ENCODE measurements at places on chromosomes 7 and 10. TPM values are rescaled to one million over a fixed set of nuclear protein-coding genes. Genes with fewer than 3 reads are reported as not detected.

Gene ADIRF
- total RNA-seq, result 161 TPM

DNA sequence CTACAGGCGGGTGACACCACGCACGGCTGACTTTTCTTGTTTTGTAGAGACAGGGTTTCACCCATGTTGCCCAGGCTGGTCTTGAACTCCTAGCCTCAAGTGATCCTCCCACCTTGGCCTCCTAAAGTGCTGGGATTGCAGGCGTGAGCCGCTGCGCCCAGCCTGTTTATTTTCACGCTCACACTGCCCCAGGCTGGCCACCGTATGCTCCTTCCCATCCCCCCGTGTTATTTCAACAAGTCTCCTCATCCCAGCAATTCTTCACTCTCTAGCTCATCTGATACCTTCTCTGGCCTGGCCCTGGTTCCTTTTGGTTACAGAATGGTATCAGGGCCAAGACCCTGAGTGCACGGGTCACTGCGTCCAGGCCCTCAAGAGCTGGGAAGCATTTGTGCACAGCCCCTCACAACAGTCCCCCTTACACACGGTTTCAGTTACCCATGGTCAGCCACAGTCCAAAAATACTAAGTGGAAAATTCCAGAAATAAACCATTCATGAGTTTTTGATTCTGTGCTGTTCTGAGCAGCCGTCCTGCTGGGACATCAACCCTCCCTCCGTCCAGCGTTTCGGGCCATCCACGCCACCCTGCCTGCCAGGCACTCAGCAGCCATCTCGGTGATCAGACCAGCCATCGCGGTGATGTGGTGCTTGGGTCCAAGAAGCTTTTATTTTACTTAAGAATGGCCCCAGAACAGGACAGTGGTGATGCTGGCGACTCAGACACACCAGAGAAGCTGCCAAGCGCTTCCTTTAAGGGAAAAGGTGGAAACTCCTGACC is 8.9 kb downstream of the COX19 start:
- no peak for DNase-seq

DNA sequence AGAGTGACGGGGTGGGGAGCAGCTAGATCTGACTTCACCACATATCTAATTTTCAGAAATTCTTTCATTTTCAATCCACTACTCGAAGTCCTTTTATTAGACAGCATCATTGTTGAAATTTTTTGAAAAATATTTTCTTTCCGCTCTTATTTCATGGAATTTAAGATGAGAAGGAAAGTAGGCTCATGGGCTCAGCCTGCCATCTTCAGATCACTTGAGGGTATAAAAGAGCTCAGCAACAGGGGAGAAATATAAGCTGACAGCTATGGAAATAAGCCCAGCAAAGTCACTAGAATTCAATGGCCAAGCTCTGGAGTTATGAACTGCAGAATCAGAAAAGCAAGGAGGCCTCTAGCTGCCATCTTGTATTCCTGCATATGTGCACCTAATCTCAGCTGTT is 389.1 kb downstream of the XPNPEP1 start:
- DNase-seq, result no peak

Gene SLC39A12
- not detected for total RNA-seq

Gene FAM25G
- total RNA-seq, result not detected

DNA sequence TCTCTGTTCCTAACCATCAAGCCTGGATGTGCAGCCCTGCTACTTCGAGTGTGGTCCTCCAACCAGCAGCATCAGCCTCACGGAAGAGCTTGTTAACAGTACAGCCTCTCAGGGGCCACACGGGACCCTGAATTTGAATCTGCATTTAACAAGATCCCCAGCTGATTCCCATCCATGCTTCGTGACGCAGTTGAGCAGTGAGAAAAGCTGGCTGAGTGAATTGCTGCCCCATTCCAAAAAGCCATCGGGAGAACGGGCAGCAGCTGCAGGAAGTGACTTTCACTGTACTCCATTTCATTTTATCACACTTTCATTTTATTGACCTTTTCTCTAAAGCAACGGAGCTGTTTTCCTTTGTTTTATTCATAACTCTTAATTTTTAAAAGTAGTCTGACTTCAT is 22.5 kb downstream of the FAM171A1 start:
- no peak for DNase-seq

GRCh38 chr10:120748519-120748918 is 102.6 kb upstream of the WDR11 start:
- DNase-seq, result no peak

GRCh38 chr7:128347647-128348097 is 4.0 kb upstream of the RBM28 start:
- peak; percentile 18 for DNase-seq

GRCh38 chr7:94338921-94339371 is 55.7 kb upstream of the COL1A2 start:
- peak; percentile 69 for DNase-seq

Gene WNT16
- 0.15 TPM for total RNA-seq

- peak; percentile 15 for DNase-seq
Measured at GRCh38 chr10:108393089-108393488, 1228.6 kb upstream of the SORCS1 start.

GRCh38 chr10:14798636-14799035 is 23.9 kb upstream of the FAM107B start:
- no peak for DNase-seq

DNA sequence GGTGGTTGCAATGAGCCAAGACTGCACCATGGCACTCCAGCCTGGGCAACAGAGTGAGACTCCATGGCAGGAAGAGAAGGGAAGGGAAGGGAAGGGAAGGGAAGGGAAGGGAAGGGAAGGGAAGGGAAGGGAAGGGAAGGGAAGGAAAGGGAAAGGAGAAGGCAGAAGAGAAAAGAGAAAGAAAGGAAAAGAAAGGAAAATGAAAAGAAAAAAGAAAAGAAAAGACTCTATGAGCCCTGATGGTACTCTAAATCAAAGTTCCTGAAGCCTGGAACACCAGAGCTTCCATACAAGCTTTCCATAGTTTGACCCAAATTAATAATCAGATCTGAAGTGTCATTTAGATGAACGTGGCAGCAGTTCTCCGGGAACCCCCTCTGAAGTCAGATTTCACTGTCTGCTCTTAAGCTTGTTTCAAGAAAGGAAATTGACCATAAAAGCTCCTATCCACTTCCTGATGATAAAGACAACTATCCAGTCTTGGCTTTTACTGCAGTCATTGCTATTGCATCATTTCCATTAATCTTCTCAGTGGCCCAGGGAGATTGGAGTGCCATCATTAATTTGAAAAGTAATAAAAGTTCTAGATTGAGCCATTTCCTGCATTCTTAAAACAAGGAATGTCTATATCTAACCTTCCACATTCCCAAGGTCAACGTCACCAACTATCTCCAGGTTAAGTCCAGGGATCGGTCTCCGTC is 44.2 kb upstream of the FRMD4A start:
- DNase-seq, result peak; percentile 37

GRCh38 chr7:16411391-16411790 is 9.9 kb downstream of the CRPPA start:
- DNase-seq, result no peak

Gene ASB10
- total RNA-seq, result not detected

Gene TMEM72
- not detected for total RNA-seq

Gene IFIT2
- 8.3 TPM for total RNA-seq

DNA sequence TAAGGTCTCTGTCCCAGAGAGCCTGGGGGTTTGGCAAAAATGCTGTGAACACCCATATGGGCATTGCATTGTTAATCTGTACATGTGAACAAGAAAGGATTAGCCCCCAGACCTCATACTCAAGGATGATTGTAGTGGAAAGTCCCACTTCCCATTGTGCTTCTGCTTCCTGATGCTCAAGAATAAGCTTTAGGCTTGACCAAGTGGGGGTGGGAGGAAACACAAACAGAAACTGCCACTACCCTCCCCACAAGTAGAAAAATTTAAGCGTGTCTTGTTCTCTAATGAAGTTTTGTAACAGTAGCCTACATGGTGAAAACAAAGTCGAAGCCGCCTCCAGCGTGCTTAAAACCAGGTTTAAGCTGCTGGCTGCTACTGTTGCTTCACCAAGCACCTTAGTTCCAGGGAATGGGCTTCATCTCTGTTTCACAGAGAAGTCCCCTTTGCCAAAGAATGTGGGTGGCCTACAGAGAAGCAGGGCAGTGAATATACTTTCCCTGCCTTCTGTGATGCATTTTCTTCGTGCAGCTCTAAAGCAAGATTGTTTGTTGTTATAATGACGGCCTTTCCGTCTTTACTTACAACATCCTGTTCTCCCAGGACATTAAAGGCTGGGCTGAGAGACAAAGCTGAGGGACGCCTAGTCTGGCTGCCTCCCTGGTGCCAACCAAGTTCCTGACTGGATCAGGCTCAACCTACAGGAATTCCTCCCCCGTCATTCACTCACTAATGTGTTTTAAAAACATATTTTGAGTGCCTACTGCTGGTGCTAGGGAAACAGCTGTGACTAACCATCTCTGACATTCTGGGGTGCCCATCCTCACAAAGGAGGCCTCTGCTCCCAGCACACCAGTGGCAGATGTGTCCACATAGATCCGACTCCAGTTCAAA is 32.1 kb upstream of the CCSER2 start:
- DNase-seq, result peak; percentile 76

DNA sequence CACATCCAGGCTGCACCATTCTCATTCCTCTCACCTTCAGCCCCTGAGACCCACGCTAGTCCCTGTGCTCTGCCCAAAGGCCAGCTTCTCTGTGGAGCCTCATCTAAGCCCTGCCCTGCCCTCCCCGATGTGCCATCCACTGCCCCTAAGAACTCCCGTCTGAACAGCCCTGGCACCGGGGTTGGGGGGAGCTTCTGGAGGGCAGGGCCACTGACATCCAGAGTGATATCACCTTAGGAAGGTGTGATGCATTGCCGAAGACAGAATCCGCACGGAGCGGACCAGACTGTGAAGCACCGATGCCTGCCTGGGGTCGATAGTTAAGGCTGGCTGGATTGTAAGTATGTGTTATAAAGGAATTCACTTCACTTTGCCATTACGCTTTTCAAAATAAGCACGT is 511.0 kb downstream of the PTPRN2 start:
- no peak for DNase-seq

DNA sequence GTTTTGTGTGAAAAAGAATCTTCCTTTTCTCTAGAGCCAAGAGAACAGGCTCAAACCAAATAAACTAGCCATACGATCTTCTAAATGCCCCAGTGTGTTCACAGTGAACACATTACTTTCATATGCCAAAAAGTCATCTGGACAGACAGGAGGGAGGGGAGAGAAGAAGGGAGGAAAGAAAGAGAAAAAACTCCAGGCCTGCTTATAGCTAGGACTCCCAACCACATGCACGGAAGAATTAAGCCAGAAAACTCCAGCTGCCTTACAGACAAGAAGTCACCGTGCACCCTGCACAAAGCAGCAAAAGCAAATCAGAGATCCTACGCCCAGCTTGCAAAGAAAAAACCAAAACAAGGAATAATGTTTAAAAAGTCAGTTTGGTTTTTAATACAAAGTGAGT is 34.3 kb downstream of the SNX8 start:
- no peak for DNase-seq

GRCh38 chr7:34755008-34755407 is 97.0 kb downstream of the NPSR1 start:
- no peak for DNase-seq

DNA sequence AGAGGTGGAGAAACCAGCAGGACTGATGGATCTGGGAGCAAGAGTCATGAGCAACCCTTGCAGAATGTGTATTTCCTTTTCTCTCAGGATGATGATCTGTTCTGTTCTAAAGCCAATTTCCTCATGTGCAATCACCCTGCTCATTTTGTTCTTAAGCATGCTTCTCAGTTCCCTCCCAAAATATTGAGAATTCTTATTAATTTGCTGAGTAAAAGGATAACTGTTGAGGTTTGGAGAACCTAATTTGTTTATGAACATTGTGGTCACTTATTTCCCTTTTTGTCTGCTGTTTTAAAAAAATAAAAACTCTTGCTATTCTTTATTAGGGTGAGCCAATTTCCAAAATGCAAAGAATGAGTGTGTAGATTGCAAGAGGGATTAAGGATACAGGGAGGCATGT is 106.8 kb downstream of the APBB1IP start:
- no peak for DNase-seq

Gene NXPH1
- not detected for total RNA-seq

Gene SLC18A3
- not detected for total RNA-seq

DNA sequence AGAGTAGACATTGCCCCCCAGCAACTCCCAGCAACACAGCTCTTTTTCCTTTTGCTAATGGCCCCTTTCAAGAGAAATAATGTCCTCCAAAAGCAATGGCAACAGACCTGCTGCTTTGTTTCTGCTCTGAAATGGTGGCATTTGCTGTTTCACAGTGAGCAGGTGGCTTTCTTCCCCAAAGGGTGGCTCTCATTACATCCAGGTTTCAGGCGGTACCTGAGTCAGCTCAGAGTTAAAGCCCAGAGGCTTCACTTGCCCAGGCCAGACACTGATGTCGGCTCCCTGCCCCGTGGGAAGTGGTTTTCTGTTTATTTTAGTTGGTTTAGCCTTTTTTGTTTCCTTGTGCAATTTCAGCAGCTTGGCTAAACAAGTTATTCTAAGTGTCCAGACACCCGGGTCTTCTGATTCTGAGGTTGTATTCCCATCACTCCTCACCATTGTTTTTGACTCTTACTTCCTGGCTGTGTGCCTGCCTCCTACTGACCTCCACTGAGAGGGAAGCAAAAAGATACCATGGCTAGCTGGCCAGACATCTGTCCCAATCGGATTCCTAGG is 7.8 kb upstream of the ATOH7 start:
- no peak for DNase-seq

Gene WEE2
- not detected for total RNA-seq

DNA sequence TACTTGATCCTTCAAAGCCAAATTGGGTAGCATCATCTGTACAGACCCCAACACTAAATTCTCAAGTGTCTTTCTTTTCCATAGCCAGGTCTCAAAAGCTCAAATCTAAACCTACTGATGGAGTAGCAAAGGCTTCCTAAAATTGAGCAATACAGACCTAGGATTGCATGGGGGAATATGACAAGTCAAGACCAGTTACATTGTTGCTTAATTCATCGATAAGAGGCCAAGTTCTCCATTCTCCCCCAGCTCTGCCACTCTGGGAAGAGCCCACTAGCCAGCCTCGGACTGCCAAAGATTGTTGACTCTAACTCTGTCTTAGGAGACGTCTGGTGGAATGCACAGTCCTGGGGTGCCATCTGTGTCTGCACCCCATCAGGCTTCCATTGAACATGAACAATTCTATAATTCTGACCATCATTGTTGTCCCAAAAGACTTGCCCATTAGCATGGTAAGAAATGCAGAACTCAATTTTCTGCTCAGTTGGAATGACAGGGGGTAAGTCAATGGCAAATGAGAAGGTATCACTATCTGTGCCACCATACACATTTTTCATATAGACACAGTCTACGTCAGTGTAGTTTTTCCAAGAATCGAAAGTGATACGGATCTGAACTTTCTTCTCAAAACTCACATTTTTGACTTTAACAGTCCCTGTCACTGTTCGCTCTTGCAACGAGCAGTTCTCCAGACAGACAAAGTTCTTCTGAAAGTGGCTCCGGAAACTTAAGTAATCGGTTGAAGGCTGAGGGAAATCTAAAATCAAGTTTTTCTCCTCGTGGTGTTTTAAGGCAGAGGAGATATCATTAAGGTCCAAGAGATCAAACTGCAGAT is 2.9 kb downstream of the PPP1R3C start:
- no peak for DNase-seq

DNA sequence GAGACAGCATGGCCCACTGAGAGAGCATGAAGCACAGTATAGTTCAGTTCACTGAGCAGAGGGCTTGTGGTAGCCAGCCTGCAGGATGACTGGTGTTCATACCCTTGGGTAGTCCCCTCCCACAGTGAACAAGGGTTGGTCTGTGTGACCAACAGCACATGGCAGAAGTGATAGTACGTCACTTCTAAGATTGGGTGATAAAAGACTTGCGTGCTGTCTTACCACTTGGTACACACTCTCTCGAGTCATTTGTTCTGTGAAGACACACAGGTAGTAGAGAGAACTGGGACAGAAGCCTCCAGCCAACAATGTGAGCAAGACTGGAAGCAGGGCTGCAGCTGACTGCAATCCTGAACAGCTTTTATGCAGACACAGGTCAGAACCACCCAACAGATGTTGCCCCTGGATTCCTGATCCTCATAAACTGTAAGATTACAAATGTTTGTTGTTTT is 14.6 kb downstream of the EPC1 start:
- DNase-seq, result peak; percentile 49

Measured in HFFc6 (cell line).